Stimulated activated CD4-positive, alpha-beta T cell treated with anti-CD3 and anti-CD28 coated beads, Interleukin-15, amount 100 ng/mL, for 48 hours (primary cell): ENCODE measurements at places on chromosomes 4 and X.

DNA sequence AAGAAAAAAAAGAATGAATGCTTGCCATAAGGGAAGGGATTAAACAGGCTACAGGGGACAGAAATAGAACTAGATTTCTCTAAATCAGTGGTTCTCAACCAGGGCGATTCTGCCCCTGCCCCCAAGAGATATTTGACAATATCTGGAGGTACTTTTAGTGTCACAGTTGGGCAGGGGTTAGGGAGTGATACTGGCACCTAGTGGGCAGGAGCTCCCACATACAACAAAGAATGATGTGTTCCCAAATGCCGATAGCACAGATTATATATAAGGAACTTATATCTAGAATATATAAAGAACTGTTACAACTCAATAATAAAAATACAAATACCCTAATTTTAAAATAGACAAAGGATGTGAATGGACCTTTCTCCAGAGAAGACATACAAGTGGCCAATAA lies 14.7 kb downstream of the S100G start:
- no peak for DNase-seq

DNA sequence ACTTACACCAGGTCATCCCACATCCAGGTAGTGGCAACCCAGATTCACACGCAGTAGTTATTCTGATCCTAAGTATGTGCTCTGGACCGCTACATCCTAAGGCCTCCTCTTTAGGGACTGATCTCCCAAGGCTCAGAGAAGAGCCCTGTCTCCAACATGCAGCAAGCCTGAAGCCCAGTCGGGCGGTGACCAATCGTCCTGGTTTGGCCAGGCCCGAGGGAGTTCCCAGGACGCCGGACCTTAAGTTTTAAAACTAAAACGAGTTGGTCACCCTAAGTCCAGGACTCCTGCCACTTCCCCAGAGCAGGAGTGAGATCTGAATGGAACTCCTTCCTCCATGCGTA lies 385 bp downstream of the LYAR start:
- DNase-seq: no peak

GRCh38 chr4:163344147-163345125 lies 744 bp downstream of the NPY5R start:
- DNase-seq: no peak

- no peak for DNase-seq
Measured at GRCh38 chr4:184196730-184197385, 20.8 kb downstream of the ENPP6 start.

GRCh38 chr4:169428376-169428775 lies 157.6 kb upstream of the SH3RF1 start:
- DNase-seq: no peak

GRCh38 chr4:6500481-6501140 lies 28.2 kb upstream of the PPP2R2C start:
- DNase-seq: no peak

- no peak for DNase-seq
Measured at GRCh38 chr4:78653655-78654054, 102.1 kb downstream of the ANXA3 start.

- no peak for DNase-seq
Measured at GRCh38 chr4:133151341-133151690, 2.2 kb downstream of the PCDH10 start.

- DNase-seq: no peak
Measured at GRCh38 chrX:38861489-38861888, 60.2 kb downstream of the MID1IP1 start.

GRCh38 chr4:122739174-122739573 lies 6.7 kb downstream of the BBS12 start:
- DNase-seq: no peak

- no peak for DNase-seq
Measured at GRCh38 chr4:101211146-101211553, 136.2 kb downstream of the PPP3CA start.

DNA sequence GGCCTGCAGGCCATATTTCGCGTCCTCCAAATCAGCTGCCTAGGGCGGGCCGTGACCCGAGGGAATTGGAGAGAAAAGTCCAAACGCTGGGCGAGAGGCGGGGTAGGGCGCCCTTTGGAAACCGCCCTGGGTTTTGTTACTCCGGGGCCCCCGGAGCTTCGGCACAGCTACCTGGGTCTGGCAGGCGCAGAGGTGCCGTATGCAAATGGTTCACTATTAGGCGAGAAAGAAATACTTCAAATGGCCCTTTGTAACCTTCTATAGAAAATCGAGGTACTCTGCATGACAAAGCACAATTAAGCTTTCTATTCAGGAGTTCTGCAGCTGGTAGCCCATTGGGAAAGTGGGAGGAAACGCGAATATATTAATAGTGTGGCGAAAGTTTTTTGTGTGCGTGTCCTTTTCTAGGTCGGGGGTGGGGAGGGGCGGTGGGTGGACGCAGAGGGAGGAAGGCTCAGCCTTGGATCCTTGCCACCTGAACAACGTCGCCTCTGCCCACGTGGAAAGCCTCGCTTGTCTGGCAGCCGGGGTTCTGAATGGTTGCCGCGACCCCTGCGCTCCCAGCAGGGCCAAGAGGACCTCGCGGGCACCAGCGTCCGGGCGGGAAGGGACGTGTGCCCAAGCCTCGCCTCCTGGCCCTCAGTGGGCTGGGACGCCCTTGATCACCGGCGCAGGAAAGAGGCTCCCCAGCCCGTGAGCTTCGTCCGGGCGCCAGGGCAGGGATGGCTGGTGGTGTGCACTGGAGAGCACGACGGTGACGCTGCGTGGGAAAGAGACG lies 9.5 kb downstream of the GSX2 start:
- no peak for DNase-seq
